HepG2 (cell line): ENCODE measurements at places on chromosomes 3 and 15.

GRCh38 chr15:70142322-70143191 lies 44.8 kb upstream of the TLE3 start:
- H3K27ac ChIP-seq = no peak overlapping the region
- no peaks in the 10 kb centered on the region for H3K36me3 ChIP-seq

DNA sequence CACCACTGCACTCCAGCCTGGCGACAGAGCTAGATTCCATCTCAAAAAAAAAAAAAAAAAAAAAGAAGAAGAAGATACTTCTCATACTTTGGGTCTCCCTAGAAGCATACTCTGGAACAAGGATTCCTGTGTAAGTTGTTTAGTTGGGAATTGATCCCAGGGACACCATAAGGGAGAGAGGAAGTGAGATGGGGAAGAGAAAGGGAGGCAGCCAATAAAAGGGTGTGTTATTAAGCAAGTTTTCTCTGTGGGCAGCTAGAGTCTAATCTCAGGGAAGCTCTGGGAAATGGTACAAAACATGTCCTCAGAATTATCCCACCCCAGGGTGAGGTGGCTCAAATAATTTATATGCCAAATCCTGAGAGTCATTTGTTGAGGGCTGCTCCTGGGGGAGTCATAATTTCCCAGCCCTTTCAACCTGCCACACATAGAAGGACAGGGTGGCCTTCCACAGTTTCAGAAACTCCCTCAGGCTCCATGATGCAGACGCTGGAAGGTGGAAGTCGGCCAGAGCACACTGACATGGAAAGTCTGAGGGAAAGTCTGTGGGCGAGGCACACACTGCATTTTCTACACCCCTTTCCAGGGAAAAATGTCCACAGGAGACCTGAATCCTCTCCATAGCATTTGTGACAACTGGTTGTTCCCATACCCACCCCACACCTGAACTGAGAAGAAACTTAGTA lies 86.4 kb upstream of the SLC4A7 start:
- DNase-seq = no peak
- H3K4me3 ChIP-seq = no peak overlapping the region
- no peaks in the 10 kb centered on the region for H3K4me1 ChIP-seq
- no peak overlapping the region for H3K27ac ChIP-seq

DNA sequence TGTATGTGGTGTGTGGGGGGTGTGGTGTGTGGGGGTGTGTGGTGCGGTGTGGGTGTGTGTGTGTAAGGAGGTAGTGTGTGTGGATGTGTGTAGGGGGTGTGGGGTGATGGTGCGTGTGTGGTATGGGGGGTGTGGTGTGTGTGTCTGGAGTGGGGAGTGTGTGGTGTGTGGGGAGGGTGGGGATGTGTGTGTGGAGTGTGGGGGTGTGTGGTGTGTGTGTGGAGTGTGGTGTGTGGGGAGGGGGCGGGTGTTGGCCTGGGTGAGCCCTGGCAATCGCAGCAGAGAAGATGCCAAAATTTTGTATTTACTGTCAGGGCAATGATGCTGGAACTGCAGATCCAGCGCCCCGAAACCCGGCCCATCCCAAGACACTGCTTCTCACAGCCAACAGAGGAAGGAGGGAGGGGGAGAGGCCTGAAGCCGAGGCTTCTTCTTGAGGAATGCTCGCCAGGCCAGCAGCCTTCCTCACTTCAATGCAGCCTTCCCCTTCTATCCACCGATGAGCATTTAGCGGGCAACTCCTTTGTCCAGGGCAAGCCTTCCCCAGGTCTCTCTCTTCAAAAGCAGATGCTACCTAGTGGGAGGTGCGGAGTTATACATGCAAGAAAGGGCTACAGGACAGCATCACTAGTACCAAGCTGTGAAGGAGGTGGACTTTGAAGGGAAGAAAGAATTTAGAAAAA lies 11.9 kb upstream of the SRP14 start:
- H3K27ac ChIP-seq = no peak overlapping the region
- H3K4me3 ChIP-seq = no peak overlapping the region
- H3K27me3 ChIP-seq = no peaks in the 10 kb centered on the region
- peaks cover 31% of the 10 kb centered on the region for H3K4me1 ChIP-seq
- peaks cover 2% of the 10 kb centered on the region; the same call in 1 of the 2 replicates for H3K36me3 ChIP-seq

DNA sequence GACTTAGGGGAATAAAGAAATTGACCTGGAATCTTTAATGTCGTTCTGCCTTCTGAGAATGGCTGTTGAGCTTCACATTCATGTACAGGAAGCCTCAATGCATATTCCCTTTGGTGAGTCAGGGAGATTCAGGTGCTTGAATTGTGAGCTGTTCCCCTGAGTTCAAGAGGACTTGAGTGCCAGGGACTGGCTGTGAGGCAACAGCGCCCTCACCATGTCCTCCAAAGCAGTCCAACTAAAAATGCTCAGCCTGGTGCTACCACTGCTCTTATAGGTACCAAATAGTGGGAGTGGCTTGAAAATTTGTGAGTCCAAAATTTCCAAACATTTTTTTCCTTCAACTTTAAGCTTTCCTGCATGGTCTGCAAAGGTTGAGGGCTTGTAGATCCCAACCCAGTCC lies 54.1 kb downstream of the LEO1 start:
- DNase-seq = peak; percentile 50
- H3K4me1 ChIP-seq = peaks cover 19% of the 10 kb centered on the region
- H3K27ac ChIP-seq = no peak overlapping the region
- H3K4me3 ChIP-seq = no peak overlapping the region
- no peaks in the 10 kb centered on the region for H3K27me3 ChIP-seq
- peaks cover 6% of the 10 kb centered on the region for H3K36me3 ChIP-seq

DNA sequence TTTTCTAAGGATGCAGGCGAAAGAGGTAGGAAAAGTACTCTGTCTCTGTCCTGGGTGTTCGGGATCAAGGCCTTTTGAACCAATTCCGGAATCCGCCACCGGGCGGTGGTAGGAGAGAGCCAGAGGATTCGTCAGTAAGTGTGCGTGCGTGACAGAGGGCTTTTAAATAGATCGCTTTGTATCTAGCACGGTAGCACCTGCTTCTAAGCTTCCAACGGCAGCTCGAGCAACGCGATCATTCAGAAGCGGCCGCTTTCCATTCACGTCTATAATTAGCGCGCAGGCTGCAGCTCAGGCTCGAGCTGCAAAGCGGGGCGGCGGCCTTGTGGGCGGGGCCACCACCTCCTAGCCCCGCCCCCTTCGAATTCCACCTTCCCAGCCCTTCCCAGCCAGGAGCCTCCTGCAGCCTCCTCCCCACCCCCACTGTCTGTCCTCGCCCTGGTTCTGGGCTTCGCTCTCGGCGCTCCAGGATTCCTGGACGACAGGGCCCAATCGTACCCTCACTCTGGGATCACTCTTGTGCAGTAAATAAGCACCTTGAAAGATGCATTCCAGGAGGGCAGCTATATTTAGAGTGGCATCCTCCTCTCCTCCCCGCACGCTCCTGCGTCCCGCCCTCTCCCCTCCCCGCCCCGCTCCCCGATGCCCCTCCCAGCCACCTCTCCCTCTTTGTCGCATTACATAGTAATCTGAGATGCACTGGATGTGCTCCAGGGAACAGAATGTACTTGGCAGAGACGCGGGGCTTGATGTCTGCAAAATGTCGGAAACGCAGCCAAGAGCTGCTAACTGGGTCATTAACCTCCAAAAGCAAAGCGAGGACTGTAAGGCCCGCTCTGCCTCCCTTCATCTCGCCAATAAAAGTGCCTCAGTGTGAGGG lies 224.1 kb upstream of the TPRG1 start:
- no peaks in the 10 kb centered on the region for H3K36me3 ChIP-seq
- peaks cover 38% of the 10 kb centered on the region for H3K4me1 ChIP-seq
- DNase-seq = no peak
- no peak overlapping the region for H3K27ac ChIP-seq

GRCh38 chr3:50157827-50158529 lies 2.9 kb downstream of the SEMA3F start:
- H3K36me3 ChIP-seq = peaks cover 13% of the 10 kb centered on the region; the same call in 1 of the 3 replicates
- no peak overlapping the region for H3K27ac ChIP-seq
- H3K27me3 ChIP-seq = peaks cover 15% of the 10 kb centered on the region; the same call in 2 of the 3 replicates
- no peak for DNase-seq
- peaks cover 63% of the 10 kb centered on the region for H3K4me1 ChIP-seq
- H3K4me3 ChIP-seq = no peak overlapping the region

DNA sequence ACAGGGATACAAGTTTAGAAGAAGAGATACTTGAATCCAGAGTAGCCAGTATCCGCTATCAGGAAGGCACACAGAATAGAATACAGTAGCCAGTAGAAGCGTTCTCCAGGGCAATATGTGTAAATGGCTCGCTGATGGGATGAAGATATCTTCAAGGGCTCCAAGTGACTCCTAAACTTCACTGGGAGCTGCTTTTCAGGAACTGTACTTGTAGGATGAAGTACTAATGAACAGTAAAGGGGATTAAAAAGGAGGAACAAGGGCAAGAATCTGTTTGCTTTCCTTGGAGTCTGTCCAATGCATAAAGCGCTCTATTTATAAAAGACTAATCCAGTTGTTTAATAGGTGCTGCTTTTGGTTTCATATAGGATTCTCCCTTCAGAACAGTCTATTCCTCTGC lies 78.4 kb downstream of the THRB start:
- DNase-seq = no peak
- H3K4me1 ChIP-seq = peaks cover 32% of the 10 kb centered on the region
- no peak overlapping the region for H3K4me3 ChIP-seq
- no peak overlapping the region for H3K27ac ChIP-seq

GRCh38 chr3:27022096-27022761 lies 347.0 kb downstream of the NEK10 start:
- no peak overlapping the region for H3K4me3 ChIP-seq
- no peaks in the 10 kb centered on the region for H3K4me1 ChIP-seq
- H3K27ac ChIP-seq = no peak overlapping the region
- H3K27me3 ChIP-seq = no peaks in the 10 kb centered on the region; the same call in 2 of the 3 replicates
- H3K36me3 ChIP-seq = no peaks in the 10 kb centered on the region

DNA sequence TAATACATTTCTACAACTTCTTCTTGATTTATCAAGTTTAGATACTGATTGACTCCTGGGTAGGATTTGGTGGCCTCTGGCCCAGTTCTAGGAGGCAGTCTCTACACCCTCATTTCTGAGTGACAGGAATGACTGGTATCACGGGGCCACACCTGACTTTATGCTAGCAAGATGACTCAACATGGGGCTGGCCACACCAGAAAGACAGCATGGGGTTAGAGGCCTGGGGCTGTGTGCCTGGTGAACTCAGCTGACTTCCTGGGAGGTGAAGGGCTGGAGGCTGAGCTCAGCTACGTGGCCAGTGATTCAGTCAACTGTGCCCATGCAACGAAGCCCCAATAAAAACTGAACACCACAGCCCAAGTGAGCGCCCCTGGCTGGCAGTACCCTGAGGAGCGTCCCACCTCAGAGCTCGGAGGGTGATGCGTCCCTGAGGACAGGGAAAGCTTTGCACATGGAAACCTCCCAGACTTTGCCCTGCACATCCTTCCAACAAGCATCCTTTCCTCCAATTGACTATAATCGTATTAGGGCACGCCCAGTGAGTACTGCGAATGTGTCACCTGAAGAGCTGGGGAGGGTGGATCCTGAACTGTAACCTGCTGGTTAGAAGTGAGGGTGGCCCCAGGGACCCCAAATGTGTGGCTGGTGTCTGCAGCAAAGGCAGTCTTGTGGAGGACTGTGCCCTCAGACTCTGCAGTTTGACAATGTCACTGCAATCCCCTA lies 57.2 kb downstream of the NIPA2 start:
- no peak for DNase-seq
- no peak overlapping the region for H3K4me3 ChIP-seq
- no peaks in the 10 kb centered on the region for H3K4me1 ChIP-seq
- H3K36me3 ChIP-seq = peaks cover 8% of the 10 kb centered on the region

- no peaks in the 10 kb centered on the region; the same call in 1 of the 2 replicates for H3K27me3 ChIP-seq
- H3K36me3 ChIP-seq = no peaks in the 10 kb centered on the region
- no peak overlapping the region for H3K27ac ChIP-seq
- H3K4me1 ChIP-seq = peaks cover 4% of the 10 kb centered on the region
- no peak overlapping the region for H3K4me3 ChIP-seq
Observed at GRCh38 chr3:156787001-156787400, 39.2 kb upstream of the LEKR1 start.

GRCh38 chr3:68817243-68817642 lies 115.1 kb downstream of the TAFA4 start:
- H3K36me3 ChIP-seq = no peaks in the 10 kb centered on the region
- H3K4me3 ChIP-seq = no peak overlapping the region
- H3K27me3 ChIP-seq = no peaks in the 10 kb centered on the region
- no peaks in the 10 kb centered on the region for H3K4me1 ChIP-seq
- no peak overlapping the region for H3K27ac ChIP-seq
- DNase-seq = no peak

DNA sequence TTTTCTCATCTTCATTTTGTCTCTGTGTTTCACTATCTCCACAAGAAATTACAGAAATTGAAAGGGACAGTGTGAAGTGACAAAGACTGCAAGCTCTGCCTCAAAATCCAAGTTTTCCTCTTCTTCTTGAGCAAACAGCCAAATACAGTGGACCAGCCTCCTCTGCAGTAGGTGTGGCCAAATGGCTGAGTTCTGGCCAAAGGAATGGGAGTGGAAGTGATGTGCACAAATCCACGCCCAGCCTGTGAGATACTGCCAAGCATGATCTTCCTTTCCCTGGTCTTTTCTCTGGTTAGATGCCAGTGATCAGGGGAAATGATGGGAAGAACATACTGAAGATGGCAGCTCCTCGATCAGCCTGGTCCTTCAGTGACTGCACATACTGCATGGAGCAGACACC lies 111.0 kb upstream of the CPNE4 start:
- no peaks in the 10 kb centered on the region for H3K27me3 ChIP-seq
- H3K4me3 ChIP-seq = no peak overlapping the region
- no peaks in the 10 kb centered on the region for H3K36me3 ChIP-seq
- H3K4me1 ChIP-seq = no peaks in the 10 kb centered on the region
- DNase-seq = no peak

DNA sequence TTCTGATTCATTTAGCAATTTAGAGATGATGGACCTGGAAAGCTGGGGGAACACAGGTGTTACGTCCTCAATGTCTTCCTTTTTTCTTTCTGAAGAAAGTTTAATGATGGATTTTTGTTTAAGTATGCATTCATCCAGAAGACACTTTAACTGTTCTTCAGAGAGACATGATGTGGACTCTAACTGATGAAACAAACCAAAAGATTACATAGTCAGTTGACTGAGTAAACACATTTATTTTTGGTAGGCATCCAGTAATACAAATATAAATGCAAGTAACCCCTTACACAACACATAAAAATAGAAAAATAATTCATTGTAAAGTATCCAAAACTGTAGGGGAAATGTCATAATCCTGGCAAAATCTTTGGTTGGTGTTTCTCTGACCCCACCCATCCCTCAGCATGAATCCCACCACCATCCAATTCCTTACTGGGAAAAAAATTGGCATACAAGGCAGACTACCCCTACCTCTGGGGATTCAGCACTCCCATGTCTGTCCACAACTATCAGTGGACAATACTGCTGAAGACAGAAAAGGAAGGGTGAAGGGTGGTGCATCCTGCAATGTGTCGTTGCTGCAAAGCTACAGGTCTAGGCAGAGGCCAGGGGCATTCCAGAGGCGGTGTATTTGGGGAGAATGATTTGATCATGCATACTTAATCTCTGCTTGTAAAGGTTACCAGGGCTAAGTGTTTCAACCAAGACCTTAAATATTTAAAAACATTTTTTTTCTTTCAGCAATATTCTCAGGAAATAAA lies 37.4 kb downstream of the THBS1 start:
- H3K27me3 ChIP-seq = no peaks in the 10 kb centered on the region
- H3K4me1 ChIP-seq = no peaks in the 10 kb centered on the region; the same call in 1 of the 2 replicates
- DNase-seq = no peak
